ENCODE measurements at places on chromosomes 11 and 22.
A peak's percentile ranks its signal among the peaks of the same experiment; 100 is the strongest.

DNA sequence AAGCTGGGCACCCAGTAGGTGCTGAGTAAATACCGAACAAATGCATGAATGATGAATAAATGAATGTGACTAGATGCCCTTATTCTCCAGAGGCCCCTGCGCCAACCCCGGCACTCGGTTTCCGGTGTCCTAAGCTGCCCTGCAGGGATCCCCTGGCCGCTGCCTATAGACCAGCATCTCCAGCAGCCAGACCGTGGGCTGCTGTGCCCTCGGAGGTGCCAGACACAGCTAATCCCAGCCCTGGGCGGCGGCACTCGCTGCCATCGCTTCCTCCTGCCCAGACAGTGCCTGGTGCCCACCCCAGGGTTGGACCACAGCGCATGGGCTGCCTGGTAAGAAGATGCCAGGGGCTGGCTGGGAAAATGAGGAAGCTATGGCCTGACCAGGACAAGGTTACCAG is 15.6 kb downstream of the CREB3L1 start:
- DNase-seq, result no peak

- no peak for DNase-seq
Observed at GRCh38 chr11:34682825-34683224, 61.9 kb downstream of the EHF start.

GRCh38 chr11:30346068-30346688 is 23.3 kb downstream of the ARL14EP start:
- DNase-seq, result no peak

DNA sequence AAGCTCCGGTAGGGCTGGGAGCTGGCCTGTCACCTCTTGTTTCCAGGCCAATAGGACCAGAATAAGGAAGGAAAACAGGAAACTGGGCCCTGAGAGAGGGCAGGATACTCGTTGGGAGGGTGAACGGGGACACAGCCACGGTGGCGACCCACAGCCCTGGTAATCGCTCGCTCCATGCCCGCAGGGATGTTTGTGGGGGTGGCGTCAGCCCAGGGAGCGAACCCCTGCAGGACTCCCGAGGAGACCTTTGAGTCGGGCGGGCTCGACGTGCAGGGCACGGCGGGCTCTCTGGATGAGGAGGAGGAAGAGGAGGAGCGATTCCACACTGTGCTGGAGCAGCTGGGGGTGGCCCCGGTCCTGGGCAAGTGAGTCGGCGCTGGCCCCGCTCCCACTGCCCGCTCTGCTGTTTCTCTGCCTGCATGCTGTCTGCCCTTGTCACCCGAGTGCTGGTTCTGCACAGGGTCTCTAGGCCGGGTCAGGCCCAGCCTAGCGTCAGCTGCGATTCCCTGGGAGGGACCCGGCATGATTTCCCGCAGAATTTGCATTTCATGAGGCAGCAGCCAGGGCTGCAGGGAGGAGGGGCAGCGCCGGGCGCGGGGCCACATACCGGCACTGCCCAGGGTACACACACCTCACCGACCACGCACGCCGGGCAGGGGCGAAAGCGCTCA is 1.6 kb downstream of the CRACR2B start:
- DNase-seq, result no peak

- no peak for DNase-seq
Observed at GRCh38 chr22:48464246-48464645, 1363.4 kb downstream of the BRD1 start.

DNA sequence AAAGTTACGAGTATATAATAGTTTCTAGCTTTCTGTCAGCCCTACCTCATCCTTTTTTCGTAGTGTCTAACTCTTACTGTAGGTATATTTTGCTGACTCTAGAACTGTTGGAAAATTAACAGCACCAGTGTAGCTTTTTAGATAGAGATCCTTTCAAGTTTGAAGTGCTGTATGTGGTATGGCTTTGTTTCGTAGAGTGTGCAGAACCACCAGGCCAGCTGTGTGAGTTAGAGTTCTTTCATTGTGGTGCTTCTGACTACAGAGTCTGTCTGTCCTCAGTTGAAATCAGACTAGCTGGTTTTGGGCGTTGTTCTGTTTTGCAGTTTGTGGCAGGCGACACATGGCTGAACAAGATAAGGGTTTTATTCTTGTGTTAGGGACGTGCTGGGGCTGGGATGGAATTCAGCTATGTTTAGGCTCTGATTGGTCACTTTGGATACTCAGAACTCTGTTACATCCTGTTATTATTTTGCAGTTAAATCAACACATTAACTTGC is 3.2 kb downstream of the ARHGEF12 start:
- DNase-seq, result no peak

- no peak for DNase-seq
Observed at GRCh38 chr11:44312876-44313275, 2.9 kb upstream of the ALX4 start.

GRCh38 chr22:36356708-36357624 is 30.8 kb downstream of the MYH9 start:
- DNase-seq, result no peak

GRCh38 chr11:77799338-77799737 is 21.2 kb downstream of the RSF1 start:
- DNase-seq, result no peak

DNA sequence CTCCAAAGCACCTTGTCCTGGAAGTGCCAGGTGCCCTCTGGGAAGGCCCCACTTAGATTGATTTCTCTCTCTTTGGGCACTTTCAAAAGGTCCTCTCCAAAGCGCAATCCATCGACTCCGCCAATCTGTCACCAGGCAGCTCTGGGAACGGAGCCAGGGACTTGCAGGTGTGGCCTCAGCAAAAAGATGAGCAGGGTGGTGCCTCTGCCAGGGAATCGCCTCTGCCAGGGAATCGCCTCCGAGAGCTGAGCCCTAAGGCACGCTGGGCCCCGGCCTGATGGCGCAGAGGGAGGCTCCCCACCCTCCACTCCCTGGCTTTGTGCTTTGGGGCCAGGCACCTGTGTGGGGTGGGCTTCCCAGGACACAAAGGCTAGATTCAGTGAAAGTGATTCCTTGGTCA is 1391.3 kb downstream of the TBC1D22A start:
- no peak for DNase-seq

DNA sequence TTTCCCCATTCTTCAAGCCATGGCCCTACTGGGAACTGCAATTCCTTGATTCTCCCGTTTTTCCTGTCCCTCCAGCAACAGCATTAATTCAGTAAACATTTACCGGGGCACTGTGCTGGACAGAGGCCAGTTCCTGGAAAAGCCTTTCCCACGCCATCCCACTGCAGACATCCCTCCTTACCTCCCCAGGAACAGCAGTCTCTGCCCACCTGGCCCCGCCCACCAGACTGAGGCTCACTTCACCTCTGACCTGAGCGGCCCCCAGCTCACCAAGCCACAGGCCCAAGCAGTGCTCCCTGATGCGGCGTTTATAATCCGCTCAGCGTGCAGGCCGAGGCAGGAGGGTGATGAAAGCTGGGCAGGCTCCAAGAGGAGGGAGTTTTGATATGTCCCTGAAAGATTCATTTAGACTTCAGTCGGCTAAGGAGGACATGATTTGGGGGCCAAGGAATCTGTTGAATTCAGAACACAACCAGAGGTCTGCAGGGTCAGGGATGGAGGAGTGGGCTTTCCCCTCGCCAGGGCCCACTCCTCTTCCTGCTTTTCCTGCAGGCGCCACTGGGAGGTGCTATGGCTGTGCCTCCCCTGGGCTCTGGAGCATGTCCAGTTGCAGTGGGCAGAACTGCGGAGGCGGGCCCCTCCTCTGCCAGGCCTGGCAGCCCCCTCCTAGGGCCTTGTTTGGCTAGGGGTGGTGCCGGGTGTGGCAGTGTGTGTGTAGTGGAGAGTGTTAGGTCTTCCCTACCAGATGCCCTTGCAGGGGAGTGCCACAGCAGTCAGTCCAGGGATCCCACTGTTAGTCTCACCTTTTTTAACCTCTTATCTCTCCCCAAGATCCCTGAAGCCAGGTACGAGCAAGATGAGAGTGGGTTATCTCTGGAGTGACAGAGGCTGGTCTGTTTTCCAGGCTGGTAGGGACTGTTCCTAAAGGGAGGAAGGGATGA is 1.4 kb upstream of the TAGLN start:
- no peak for DNase-seq

DNA sequence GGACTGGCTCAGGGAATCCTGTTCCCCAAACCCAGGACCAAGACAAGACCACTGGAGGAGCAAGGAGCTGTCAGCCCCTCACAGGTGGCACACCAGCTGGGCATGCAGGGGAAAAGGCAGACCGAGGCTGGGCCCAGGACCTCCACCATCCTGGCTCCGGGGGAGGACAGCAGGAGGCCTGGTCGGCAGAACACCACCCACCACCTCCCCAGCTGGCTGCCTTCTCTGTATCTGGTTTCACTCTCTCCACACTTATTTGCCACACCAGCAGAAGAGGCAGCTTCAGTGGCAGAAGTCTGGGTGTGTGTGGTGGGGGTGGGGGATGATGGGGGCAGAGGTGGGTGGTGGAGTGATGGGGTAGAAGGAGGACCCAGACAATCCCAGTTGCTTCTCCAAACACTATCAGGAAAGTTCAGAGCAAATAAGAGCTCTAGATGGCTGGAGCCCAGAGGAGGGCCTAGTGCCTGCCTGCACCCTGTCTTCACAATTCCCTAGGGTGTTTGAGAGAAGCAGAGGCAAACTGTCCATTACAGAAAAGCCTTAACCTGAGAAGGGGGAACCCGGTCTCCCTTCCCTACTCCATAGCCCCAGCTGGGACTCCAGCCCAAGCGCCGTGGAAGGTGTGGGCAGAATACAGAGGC is 51.9 kb upstream of the CDON start:
- DNase-seq, result no peak

DNA sequence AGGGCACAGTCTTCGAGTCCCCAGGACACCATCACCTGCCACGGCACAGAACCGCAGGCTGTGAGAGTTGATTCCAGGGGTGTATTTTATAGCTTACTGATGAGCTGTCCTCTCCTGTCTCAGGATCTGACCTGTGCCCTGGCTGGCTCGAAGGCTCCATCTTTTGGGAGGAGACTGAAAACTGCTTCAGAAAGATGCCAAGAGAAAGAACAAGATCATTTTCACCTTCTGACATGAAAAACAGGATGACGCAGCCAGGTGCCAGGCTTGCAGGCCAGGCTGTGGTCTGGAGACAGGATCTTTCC is 2.2 kb downstream of the MRGPRD start:
- DNase-seq, result no peak

DNA sequence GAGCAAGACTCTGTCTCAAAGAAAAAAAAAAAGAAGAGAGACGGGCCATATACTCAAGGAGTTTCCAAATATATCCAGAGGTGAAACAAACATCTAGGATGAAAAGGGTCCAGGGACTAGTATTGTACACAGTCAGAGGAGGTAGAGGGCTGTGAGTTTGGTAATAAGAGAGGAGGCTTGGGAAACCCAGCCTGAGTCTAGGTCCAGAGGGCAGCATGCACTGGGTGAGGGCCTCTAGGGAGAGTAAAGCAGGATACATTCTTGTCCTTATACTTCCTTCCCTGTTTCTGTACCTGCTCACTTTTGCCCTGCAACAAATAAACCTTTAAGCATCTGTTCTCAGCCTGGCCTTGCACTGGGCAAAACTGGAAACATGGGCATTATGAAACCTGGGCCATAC is 31.5 kb downstream of the STIM1 start:
- DNase-seq, result no peak

DNA sequence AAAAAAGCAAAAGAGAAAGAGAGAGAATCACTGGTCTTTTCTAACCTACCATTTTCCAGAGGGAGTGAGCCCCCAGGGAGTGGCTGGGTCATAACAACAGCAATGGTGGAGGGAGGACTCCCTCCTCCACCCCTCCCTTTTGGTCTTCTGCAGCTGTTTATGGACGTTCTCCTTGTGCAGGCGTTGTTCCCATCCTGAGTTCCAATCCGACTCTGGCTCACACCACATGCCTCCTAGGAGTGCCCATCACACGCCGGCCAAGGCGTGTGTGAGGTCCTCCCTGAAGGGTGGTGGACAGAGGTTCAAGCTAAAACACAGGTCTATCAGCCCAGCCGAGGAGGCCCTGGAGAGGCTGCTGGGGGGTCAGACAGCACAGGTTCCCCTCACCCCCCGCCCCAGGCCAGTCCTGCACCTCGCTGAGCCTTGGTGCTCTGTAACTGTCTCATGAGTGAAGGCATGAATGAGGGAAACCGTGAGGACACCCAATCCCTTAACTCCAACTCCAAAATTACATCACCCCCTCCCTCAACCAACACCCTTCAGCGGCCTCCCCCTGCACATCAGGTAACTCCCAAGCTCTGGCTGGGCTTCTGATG is 29.4 kb downstream of the IFT27 start:
- no peak for DNase-seq

- DNase-seq, result no peak
Observed at GRCh38 chr22:23246982-23247766, 66.9 kb downstream of the BCR start.

- no peak for DNase-seq
Observed at GRCh38 chr11:21470521-21470920, 722.4 kb upstream of the ANO5 start.

DNA sequence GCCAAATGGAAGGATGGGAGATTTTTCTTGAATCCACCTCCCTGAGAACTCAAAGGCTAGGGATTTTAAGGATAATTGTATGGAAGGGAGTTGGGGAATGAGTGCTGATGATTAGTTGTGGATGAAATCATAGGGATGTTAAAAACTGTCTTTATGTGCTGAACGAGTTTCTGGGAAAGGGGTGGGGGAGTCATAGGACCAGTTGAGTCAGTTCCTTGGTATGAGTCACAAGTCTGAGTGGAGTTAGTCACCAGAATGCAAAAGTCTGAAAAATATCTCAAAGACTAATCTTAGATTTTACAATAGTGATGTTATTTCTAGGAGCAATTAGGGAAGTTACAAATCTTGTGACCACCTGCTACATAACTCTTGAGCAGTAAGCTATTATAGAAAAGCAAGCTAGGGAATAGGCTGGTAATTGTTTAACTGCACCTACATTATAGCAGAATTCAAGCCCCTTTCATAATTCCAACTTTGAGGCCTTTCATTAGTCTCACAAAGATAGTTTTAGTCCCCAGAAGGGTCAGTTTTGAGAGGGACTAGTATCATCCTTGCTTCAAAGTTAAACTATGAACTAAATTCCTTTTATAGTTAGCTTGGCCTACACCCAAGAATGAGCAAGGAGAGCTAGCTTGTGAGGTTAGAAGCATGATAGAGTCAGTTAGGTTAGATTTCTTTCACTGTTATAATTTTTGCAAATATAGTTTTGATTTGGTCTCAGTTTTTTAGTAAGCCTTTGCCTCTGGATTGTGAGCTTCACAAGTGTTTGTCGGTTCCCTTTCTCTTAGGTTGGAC is 668.0 kb downstream of the ETS1 start:
- DNase-seq, result no peak

- peak; percentile 21 for DNase-seq
Observed at GRCh38 chr11:61509043-61510029, 787 bp downstream of the LRRC10B start.

DNA sequence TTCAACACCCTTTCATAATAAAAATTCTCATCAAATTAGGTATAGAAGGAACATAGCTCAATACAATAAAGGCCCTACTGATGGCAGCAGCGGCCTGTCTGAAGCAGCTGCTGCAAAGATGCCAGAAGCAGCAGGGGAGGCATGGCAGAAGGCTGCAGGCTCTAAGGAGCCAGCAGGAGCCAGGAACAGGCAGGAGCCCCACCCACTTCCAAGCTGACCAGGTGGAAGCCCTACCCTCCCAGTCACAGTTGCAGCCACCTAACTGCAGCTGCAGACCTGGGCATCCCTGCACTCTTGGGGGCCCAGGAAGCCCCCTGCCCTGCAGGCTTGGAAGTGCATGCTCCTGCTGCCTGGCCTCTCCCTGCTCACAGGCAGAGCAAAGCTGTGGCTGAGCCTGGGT is 18.2 kb upstream of the OR6A2 start:
- DNase-seq, result no peak

All from stimulated activated CD8-positive, alpha-beta memory T cell treated with anti-CD3 and anti-CD28 coated beads, Interleukin-15, amount 100 ng/mL, for 4 hours (primary cell).